Activated naive CD8-positive, alpha-beta T cell treated with anti-CD3 and anti-CD28 coated beads, Interleukin-2, amount 50 U/mL, for 24 hours (primary cell): ENCODE measurements at places on chromosomes 6 and 20.

- no peak for DNase-seq
These were observed 69.2 kb downstream of the MYO6 start for GRCh38 chr6:75818098-75818855.

DNA sequence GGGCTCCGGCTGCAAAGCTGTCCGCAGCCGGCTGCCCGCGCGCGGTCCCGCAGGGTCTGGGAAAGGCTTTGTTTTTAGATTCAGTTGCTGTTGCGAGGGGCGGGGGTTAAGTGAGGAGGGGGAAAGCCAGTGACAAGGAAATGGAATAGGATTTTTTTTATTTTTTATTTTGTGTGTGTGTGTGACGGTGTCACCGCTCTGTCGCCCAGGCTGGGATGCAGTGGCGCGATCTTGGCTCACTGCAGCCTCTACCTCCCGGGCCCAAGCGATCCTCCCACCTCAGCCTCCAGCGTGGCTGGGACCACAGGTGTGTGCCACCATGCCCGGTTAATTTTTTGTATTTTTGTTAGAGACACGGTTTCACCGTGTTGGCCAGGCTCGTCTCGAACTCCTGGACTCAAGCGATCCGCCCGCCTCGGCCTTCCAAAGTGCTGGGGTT is 615 bp upstream of the UBE2J1 start:
- DNase-seq = no peak

DNA sequence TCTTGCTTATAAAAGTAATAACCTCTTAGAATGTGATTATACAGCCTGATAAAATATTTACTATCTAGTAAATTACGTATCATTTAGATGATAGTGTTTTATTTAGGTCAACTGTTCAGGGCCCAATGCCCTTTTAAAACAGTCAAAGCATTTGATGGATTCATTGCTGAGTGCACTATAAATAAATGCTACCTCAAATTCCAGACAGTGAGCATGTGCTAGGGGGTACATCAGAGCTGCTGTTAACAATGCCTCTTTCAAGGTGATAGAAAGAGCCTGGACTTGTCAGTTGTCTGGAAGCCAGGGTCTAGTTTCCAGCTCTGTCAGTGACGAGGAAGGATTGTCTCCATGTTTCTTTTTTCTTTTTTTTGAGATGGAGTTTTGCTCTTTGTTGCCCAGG is 7.5 kb upstream of the TMEM242 start:
- no peak for DNase-seq

GRCh38 chr6:11445146-11445545 is 92.4 kb upstream of the TMEM170B start:
- DNase-seq = no peak

DNA sequence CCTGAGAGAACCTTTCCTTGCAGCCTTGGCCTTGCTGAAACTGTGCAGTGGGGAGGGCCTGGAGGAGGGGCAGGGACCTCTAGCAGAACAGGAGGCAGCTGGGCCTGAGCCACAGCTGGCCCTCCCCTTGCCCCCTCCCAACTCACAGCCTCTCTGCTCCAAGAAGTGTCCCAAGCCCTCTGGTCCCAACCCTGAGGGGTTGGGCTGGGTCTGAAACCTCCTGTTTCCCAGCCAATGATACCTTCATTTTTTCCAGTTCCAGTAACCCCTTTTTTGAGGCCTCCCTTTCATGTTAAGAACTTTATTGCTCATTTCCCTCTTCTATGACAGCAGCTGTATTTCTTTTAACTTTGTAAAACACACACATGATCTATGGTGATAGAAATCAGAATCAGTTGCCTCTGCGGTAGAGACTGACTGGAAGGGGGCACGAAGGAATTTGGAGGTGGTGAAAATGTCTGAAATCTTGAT is 17.9 kb upstream of the ARMC12 start:
- DNase-seq = peak; percentile 40

DNA sequence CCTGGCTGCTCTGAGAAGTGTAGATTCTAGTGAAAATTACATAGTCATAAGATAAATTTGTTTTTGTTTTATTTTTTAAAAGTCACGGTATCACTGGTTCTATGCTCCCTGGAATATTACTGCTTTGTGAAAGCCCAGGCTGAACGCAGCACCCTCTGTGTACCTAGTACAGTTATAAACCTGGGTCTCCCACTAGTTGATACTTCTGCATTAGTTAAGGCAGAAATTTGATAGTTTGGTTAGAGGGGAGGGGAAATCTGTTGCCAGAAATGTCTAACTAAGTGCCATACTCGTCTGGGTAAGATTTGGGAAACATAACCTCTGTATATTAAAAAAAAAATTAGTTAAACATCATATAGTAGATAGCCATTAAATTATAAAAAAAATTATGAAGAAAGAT is 110.6 kb upstream of the TRAF3IP2 start:
- DNase-seq = no peak

GRCh38 chr6:149756261-149756636 is 6.7 kb downstream of the PCMT1 start:
- no peak for DNase-seq

DNA sequence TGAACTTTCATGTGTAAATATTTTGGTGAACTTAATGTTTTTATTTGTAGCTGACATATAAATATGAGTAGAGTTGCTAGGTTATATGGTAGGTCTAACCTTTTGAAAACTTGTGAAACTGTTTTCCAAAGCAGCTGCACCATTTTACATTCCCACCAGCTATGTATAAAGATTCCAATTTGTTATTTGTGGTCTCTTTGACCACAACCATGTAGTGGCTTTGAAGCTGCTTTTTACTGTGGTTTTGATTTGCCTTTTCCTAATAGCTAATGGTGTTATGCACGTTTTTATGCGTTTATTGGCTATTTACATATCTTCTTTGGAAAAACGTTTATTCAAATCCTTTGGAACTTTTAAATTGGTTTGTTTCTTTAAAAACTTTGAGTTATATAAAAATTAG is 10.3 kb downstream of the CST3 start:
- no peak for DNase-seq

DNA sequence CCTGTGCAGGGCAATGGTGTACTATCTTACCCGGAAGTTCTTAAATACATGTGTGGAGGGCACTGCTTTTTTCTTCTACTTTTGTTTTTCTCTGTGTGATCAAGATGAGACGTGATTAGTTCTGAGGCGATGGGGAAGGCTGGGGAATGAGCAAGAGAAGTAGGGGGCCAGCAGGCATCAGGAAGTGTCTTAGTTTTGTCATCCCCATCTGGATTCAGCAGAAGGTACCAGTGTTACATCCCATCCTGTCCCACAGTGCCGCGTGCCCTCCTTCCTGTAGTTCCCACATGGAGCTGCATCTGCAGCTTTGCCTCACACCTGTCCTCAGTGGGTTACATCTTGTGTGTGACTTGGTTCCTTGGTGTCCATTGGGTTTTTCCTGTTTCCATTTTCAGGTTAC is 86.9 kb downstream of the FNDC1 start:
- DNase-seq = no peak

DNA sequence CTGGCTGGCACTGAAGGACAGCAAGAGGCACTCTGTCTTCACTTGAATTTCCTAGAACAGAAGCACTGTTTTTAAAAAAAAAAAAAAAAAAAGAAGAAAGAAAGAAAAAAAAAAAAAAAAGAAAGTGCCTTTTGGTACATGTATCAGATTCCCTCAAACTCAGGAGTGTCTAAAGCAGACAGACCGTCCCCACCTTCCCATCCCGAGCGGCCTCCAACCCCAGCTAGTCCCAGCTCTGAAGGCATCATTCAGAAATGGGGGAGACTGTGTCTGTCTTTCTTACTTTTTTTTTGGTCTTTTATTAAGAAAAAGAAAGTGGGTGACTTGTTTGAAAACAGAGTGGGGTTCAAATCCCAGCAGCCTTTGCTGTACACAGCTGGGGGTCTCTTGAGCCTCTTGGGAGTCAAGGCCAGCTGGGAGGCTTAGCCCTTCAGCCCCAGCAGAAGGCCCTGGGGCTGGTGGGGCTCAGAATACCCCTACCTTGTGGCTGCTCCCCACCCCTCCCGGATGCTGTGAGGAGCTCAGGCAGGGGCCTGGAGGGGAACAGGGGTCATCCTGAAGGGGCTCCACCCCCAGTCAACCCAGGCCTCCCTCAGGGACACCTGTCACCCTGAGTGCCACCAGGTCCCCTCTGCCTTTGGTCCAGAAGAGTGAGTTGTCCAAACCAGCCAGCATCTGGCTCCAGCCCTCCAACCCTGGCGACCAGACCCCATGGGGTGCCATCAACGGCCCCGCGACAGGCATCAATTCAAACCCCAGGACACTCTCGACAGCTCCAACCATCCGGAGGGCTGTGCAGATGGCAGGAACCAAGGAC is 128.3 kb downstream of the TAF4 start:
- no peak for DNase-seq

DNA sequence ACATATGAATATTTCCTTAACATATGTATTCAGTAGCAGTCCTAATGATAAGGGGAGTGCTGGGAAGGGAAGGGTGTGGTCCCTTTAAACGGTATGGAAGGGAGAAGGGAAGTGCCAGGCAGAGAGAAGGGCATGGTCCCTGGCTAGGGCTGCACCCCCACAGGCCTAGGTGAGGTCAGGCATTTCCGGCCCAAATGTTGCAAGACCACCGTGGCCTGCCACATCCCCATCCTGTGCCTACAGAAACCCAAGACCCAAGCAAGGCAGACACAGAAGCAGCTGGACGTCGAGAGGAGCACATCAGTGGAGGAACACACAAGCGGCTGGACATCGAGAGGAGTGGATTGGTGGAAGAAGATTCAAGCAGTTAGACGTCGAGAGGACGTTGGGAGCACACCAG is 5.9 kb downstream of the RRAGD start:
- no peak for DNase-seq

GRCh38 chr6:135506270-135506997 is 8.9 kb upstream of the AHI1 start:
- DNase-seq = no peak

GRCh38 chr6:31663126-31663960 is 1.5 kb downstream of the GPANK1 start:
- DNase-seq = no peak

- DNase-seq = no peak
These were observed 249.8 kb upstream of the PMEPA1 start for GRCh38 chr20:57959589-57959988.

DNA sequence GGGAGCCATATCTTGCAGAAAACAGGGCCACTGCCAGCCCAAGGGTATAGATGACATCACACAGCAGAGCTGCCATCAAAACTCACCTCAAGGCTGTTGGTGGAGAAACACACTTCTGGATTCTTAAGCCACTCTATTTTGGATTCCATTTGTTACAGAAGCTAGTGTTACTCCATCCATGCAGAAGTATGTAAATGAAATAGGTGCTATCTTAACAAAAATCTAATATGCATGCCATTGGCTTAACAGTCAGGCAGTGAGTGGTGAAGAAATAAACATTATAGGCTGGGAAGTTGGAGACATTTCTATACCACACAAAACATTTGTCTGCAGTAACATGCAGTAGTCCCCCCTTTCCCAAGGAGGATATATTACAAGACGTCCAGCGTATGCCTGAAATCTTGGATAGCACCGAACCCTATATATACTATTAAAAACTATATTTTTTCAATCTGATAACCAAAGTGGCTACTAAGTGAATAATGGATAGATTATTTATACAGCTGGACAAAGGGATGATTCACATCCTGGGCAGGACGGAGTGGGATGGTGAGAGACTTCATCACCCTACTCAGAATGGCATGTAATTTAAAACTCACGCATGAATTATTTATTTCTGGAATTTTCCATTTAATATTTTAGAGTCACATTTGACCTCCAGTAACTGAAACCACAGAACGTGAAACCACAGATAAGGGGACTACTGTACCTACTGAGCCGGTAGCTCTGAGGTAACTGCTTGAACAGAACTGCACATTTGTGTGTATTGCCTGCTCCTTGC is 160.0 kb upstream of the PLN start:
- DNase-seq = no peak

GRCh38 chr6:116010386-116010785 is 50.3 kb downstream of the FRK start:
- no peak for DNase-seq

GRCh38 chr6:40535110-40535818 is 51.9 kb downstream of the LRFN2 start:
- no peak for DNase-seq

- no peak for DNase-seq
These were observed 19.7 kb downstream of the SPDEF start for GRCh38 chr6:34536251-34536958.

DNA sequence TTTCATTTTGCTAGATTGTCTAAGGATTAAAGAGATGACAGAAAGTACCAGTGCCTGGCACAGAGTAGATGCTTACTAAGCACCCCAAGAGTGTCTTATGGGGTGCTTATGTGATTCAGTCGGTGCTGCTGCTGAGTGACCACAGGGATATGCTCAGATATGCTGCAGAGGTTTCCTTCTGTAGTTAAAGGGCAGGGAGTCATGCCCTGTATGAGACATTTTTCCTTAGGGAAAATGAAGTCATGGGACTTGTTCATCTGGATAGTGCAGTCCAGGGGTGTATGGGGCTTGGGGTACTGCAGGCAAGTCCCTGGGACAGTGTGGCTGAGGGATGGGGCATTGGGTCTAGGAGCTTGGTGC is 25.1 kb downstream of the TOX2 start:
- no peak for DNase-seq

GRCh38 chr6:16582446-16583143 is 178.7 kb downstream of the ATXN1 start:
- no peak for DNase-seq

DNA sequence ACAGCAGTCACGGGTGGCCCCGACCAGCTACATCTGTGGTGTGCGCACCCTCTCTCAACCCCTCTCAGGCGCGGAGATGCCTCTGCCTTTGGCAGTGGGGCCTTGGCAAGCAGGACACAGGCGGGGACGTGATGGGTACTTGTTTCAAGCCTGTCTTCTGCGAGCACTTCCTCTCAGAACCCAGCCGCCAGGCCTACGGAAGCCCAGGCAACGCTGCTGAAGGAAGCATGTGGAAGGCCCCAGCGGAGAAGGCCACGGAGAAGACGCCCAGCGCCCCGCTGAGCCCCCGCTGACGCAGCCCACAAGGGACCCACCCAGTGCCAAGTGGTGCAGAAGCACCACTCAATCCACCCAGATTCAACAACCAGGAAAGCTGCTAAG is 13.0 kb downstream of the SERPINB6 start:
- no peak for DNase-seq

GRCh38 chr20:64010711-64011237 is 25.2 kb upstream of the C20orf204 start:
- DNase-seq = no peak

DNA sequence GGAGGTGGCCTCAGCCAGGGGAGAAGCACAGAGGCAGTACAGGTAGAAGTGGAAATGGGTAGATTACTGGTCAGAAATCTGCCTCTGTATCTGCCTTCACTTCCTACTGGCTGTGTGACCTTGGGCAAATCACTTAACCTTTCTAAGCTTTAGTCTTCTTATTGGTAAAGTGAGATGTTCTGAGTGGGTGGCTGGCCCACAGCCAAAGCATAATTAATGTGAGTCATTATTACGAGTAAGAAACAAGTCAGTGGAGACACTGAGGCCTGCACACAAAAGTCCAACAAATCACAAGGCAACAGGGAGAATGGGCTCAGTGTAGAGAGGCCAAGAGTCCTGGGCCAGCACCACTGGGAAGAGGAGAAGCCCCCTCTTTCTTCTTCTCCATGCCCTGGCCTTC is 39.1 kb downstream of the NRN1 start:
- DNase-seq = peak; percentile 38

DNA sequence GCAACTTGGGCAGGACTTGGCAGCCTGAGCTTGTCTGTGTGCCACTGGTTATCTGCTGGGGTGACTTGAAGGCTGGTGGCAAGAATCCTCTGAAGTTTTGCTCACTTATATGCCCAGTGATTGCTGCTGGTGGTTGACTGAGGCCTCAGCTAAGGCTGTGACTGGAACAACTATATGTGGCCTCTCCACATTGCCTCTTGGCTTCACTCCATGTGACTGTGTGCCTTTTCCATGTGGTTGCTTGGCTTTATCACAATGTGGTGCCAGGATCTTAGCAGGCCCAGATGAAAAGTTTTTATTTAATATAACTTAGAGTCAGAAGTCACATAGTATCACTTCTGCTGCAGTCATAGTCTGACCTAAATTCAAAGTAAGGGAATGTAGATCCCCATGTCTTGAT is 104.5 kb downstream of the ADAT2 start:
- DNase-seq = no peak
